Stimulated activated CD4-positive, alpha-beta T cell treated with anti-CD3 and anti-CD28 coated beads, Interleukin-15, amount 100 ng/mL, for 1 hour (primary cell): ENCODE measurements at places on chromosomes 12 and 14.

DNA sequence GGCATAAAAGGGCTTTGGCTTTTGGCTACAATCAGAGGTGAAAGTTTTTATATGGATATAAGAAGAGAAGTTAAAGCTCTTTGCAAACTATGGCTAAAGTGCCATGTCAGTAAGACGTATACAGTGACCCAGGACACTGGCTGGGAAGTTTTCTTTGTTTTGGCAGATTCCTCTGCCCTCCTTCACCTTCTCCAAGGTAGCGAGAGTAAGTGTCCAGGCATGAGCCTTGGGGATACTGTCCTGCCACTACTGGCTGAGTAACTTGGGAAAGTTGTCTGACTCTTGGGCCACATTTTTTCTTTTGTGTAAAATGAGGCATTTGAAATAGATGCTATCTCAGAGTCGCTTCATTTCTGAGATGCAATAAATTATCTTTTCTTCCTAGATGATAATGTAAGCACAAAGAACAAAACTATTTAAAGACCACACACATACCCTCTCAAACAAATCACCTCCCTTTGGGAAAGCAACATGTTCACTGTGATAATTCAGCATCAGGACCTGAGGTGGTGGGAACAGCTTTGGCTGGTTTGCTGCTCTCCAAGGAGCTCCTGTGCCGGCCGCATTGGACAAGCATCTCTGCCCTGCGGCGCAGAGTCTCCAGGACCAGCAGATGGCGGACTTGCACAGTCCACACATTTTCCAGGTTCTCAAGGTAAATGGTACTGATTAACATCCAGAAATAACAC is 106.3 kb downstream of the PTCSC3 start:
- no peak for DNase-seq

DNA sequence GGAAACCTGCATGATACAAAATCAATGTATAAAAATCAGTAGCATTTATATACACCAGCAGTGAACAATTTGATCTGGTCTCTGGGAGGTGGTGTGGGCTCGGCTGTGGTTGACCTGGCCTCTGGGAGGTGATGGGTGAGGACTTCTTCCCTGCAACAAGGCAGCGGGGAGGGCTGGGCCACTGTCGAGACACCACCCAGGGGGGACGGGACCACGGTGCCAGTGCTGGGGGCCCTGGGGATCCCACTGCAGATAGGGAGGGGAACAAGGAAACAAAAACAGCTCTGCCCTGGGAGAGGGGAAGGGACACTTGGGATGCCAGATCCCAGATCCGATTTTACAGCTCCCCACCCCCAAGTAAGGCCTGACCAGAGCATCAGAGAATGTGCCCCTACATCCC is 189.6 kb upstream of the SFSWAP start:
- DNase-seq, result no peak

DNA sequence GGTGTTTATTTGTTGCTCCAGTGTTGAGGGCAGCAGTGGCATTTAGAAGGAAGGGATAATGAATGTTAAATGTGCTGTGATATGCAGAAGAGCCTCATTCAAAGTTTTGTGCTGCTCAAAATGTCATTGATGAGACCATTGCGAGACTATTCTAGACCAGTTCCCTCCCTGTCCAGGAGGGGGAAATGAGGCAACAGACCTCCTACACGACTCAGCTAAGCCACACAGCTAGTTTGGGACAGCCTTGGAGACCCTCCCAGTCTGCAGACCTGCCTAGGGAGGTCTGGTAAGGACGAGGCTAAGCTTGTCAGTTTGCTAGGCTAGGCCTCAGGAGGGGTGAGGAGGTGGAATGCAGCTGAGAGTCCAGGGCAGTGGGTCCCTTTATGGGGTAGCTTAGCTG is 116.0 kb downstream of the NRXN3 start:
- DNase-seq, result no peak

DNA sequence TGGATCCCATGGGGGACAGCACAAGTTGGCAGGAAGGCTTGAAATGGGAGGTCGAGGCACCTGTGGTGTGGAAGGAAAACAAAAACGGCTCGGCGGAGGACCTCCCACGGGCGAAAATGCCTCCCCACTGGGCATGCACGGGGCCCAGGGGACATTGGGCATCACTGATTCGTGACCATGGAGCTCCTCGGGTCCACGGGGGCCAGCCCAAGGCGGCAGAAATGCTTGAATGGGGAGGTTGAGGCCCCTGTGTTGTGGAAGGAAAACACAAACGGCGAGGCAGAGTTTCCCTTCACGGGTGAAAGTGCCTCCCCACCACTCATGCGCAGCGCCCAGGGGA is 376.0 kb downstream of the ALG10 start:
- peak; percentile 0 for DNase-seq

DNA sequence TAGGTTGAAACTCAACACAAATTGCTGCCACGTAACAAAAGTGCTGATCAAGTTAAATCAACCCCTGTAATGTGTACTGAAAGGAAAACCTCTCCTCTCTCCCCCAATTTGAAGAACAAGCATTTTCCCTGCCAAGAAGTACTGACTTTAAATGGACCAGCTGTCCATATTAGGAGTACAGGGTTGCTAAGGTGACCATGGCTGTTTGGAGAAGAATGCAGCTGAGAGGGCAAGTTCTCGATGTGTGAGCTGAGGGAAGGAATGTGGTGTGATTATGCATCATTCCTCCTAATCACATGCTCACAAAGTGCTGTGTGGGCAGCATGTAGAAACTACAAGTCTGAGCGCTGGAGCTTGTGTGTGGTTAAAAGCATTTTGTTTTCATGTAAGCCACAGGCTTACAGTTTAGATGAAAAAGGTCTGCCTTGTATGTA is 50.9 kb upstream of the CCT2 start:
- no peak for DNase-seq

- DNase-seq, result no peak
Measured at GRCh38 chr12:51441583-51441982, 17.0 kb downstream of the SLC4A8 start.

DNA sequence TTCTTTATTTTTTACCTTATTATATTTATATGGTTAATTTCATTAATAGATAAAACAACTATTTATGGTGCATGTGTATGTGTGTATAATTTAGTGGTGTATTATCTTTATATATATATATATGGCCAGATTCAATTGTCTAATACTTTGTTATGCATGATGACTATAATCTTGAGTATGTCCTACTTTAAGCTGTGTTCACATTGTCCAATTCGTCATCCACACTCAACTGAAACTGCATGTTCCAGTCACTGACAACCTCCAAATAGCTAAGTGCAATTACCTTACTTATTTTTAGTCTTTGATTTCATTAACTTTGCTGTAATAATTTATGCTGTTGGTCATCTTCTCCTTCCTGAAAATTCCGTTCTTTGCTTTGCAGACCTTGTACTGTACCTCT is 306.5 kb upstream of the TMTC1 start:
- DNase-seq, result no peak

- DNase-seq, result no peak
Measured at GRCh38 chr12:46149079-46149464, 119.8 kb downstream of the SLC38A1 start.

GRCh38 chr14:99643343-99643742 is 1.6 kb upstream of the HHIPL1 start:
- DNase-seq, result no peak

GRCh38 chr12:128603573-128604115 is 220.1 kb downstream of the SLC15A4 start:
- DNase-seq, result no peak

DNA sequence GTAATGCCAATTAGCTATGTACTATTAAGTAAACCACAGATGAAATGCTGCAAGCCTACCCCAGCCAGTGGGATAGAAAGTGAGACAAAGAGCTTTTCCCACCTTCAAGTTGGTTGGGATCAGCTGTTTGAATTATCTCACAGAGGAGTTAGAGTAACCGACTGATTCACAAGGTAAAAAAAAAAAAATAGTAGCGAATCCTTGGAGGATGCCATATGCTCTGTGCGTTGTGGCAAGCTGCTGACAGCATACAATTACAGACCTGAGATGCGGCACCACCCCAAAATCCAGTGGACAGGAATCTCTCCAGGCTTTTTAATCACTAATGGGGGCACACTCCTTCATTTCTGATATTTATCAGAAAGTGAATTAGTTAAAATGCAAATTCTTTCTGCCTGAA is 157.0 kb upstream of the RMST start:
- no peak for DNase-seq

- DNase-seq, result no peak
Measured at GRCh38 chr12:92234533-92234932, 88.9 kb upstream of the BTG1 start.

GRCh38 chr12:93358058-93358457 is 19.7 kb upstream of the NUDT4 start:
- DNase-seq, result no peak

DNA sequence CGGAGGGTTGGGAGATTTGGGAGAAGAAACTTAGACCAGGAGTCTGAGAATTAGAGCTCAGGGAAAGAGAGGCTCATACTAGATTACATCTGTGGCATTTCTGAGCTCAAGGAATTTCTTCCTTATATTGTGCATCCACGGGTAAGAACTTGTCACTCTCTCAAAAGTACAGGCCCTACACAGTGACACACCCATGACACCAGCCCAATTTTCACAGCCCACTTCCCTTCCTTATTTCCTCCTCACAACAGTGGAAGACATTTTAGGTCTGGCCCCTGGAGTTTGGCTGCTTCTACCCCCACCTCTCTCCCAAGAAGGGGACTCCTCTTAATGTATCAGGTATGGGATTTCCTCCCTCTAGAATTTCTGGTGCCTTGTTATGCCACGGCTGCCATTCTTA is 9.2 kb upstream of the ZNF385A start:
- no peak for DNase-seq
